Vagina (tissue), 2 donors: ENCODE measurements at places on chromosomes 11 and 22.
A peak's percentile ranks its signal among the peaks of the same experiment; 100 is the strongest.

GRCh38 chr11:44071157-44071556, 5.1 kb downstream of the ACCS start:
- H3K27ac ChIP-seq, result no peak overlapping the region
- H3K27me3 ChIP-seq, result no peaks in the 10 kb centered on the region
- no peaks in the 10 kb centered on the region for H3K36me3 ChIP-seq

DNA sequence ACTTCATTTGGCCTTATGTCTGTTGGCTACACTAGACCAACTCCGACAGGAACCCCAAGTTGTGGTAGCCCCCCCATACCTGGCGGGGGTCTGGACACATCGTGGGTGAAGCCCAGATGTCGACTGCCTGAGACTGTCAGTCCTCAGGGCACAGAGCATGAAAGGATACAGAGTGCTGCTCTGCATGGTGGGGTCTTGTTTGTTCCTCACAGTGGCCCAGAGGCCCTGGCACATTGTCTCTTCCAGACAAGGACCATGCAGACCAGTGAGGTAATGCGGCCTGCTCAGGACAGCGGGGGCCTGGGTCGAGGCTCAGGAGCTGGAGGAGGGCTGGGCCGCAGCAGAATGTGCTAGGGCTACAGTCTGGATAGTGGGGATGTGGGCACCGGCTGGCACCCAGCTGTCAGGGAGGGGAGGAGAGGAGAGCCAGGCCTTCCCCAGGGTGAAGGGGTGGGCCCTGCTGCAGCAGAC, 14.6 kb downstream of the CAPN5 start:
- no peaks in the 10 kb centered on the region for H3K36me3 ChIP-seq
- H3K27ac ChIP-seq, result no peak overlapping the region
- peaks cover 24% of the 10 kb centered on the region for H3K4me1 ChIP-seq
- no peak for DNase-seq
- no peak overlapping the region for H3K4me3 ChIP-seq

GRCh38 chr11:41836431-41836830, 377.0 kb upstream of the LRRC4C start:
- no peaks in the 10 kb centered on the region for H3K4me1 ChIP-seq
- H3K4me3 ChIP-seq, result no peak overlapping the region
- no peaks in the 10 kb centered on the region for H3K27me3 ChIP-seq
- no peaks in the 10 kb centered on the region for H3K36me3 ChIP-seq
- no peak for DNase-seq

GRCh38 chr11:64989416-64989815, 7.4 kb downstream of the BATF2 start:
- no peak overlapping the region for H3K27ac ChIP-seq
- no peak for DNase-seq
- no peaks in the 10 kb centered on the region for H3K27me3 ChIP-seq

- no peaks in the 10 kb centered on the region for H3K36me3 ChIP-seq
- H3K4me3 ChIP-seq, result no peak overlapping the region
- H3K4me1 ChIP-seq, result peaks cover 33% of the 10 kb centered on the region
- H3K27ac ChIP-seq, result peak overlapping the region; percentile 14
- H3K27me3 ChIP-seq, result no peaks in the 10 kb centered on the region
These were observed 28.7 kb downstream of the RPL3 start for GRCh38 chr22:39290724-39291161.

DNA sequence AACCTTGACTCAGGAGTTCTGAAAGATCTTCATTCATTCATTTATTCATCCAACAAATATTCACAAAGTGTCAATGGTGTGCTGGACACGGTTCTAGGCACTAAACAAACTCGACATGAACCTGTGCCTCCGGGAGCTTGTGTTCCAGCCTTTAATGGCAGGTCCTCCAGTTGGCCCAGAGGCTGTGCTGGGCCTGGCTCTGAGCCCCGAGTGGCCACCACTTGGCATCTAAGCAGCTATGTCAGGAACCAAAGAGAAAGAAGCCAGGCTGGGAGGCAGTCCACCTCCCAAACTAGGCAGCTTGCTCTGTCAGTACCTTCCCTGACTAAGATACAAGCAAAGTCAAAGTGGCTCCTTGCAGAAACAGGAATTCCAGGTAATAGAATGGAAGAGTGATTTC, 233.6 kb downstream of the BUD13 start:
- H3K27me3 ChIP-seq, result no peaks in the 10 kb centered on the region
- H3K36me3 ChIP-seq, result no peaks in the 10 kb centered on the region
- no peak overlapping the region for H3K4me3 ChIP-seq

DNA sequence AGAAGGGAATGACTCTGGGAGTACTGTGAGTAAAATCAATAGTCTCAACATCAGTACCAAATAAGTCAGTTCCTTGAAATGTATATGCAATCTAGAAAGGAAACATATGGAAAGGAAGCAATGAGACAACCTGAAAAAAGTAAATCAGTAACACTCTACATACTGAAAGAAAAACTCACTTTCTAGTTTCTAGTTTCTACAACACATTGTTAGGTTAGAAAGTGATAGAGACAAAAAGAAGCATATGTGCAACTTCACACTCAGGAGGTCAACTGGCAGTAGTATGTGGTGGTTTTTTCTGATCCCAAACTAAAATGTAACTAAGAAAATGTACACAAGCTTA, 156.5 kb upstream of the SOX6 start:
- H3K4me1 ChIP-seq, result no peaks in the 10 kb centered on the region
- DNase-seq, result no peak
- H3K4me3 ChIP-seq, result no peak overlapping the region
- no peak overlapping the region for H3K27ac ChIP-seq

- no peaks in the 10 kb centered on the region for H3K27me3 ChIP-seq
- no peaks in the 10 kb centered on the region for H3K36me3 ChIP-seq
- H3K4me3 ChIP-seq, result no peak overlapping the region
These were observed 42.9 kb upstream of the DAGLA start for GRCh38 chr11:61637277-61637676.

- no peaks in the 10 kb centered on the region for H3K27me3 ChIP-seq
- H3K36me3 ChIP-seq, result no peaks in the 10 kb centered on the region
- peak overlapping the region; percentile 53 for H3K27ac ChIP-seq
- DNase-seq, result no peak
- H3K4me1 ChIP-seq, result peaks cover 70% of the 10 kb centered on the region
These were observed 70.6 kb upstream of the ATXN10 start for GRCh38 chr22:45600790-45601730.

- no peaks in the 10 kb centered on the region for H3K36me3 ChIP-seq
- peaks cover 9% of the 10 kb centered on the region for H3K4me1 ChIP-seq
- no peaks in the 10 kb centered on the region for H3K27me3 ChIP-seq
These were observed 37.7 kb upstream of the BLID start for GRCh38 chr11:122153746-122154145.

- no peaks in the 10 kb centered on the region for H3K36me3 ChIP-seq
- no peak overlapping the region for H3K27ac ChIP-seq
- H3K4me3 ChIP-seq, result no peak overlapping the region
- peaks cover 6% of the 10 kb centered on the region for H3K4me1 ChIP-seq
These were observed 50.5 kb upstream of the ZBED5 start for GRCh38 chr11:10908215-10908951.

DNA sequence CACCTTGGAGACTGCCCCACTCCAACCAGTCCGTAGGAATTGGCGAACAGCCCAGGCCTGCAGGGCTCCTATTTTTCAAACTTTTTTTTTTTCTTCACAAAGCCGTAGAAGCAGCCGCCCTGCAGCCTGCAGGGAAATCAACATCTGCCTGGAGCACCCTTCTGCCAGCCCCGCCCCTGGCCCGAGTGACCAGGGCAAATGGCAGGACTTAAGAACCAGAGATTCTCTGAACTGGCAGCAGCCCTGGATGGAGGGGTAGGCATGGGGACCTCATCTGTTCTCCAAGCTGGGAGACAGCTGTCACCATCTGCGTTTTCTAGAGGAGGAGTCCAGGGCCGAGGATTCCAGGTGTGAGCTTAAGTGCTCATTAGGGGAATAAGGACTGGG, 5.6 kb downstream of the SCN2B start:
- H3K4me3 ChIP-seq, result no peak overlapping the region
- H3K36me3 ChIP-seq, result no peaks in the 10 kb centered on the region

GRCh38 chr11:63931045-63931444, 7.8 kb upstream of the NAA40 start:
- no peaks in the 10 kb centered on the region for H3K27me3 ChIP-seq
- H3K36me3 ChIP-seq, result no peaks in the 10 kb centered on the region
- no peak overlapping the region for H3K4me3 ChIP-seq
- no peak for DNase-seq

- peaks cover 5% of the 10 kb centered on the region for H3K36me3 ChIP-seq
- H3K27me3 ChIP-seq, result no peaks in the 10 kb centered on the region
- no peak overlapping the region for H3K4me3 ChIP-seq
- H3K4me1 ChIP-seq, result peaks cover 37% of the 10 kb centered on the region
- no peak for DNase-seq
These were observed 5.0 kb downstream of the COX8A start for GRCh38 chr11:63979426-63979825.

DNA sequence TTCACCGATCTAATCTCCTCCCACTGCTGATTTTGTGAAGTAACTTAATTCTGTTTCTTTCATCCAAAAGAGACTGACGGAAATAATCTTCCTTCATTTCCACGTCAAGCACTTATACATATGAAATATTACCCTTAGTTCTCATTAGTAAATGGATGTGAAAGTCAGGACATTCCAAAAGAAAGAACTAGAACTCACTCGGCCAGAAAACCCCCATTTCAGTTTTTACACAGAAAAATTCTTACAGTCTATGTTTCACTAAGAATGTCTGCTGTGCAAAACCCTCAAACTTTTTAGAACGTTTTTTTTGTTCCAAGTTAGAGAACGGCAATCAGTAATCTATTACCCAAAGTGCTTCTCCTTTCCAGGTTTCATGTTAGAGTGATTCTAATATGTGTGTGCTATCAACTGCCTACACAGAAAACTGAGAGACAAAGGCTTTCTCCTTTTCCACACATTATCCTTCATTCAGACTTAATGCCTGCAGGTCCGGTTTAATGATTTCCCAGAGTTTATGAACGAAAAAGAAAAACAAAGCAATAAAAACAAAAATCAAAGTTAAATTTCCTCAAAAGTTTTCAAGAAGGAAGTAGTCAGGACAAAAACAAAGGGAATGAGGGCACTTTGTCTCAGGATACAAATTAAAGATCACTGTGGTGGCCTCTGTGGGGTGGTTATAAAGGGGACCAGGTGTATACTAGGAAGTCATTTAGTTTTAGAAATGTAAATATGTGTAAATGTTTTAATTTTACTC, 11.3 kb upstream of the SESN3 start:
- no peak for DNase-seq
- no peaks in the 10 kb centered on the region for H3K4me1 ChIP-seq
- no peak overlapping the region for H3K27ac ChIP-seq
- no peaks in the 10 kb centered on the region for H3K27me3 ChIP-seq
- H3K4me3 ChIP-seq, result no peak overlapping the region

GRCh38 chr22:27663812-27664211, 137.7 kb downstream of the MN1 start:
- H3K27ac ChIP-seq, result no peak overlapping the region
- H3K27me3 ChIP-seq, result no peaks in the 10 kb centered on the region
- no peaks in the 10 kb centered on the region for H3K36me3 ChIP-seq
- DNase-seq, result no peak
- H3K4me1 ChIP-seq, result peaks cover 16% of the 10 kb centered on the region

DNA sequence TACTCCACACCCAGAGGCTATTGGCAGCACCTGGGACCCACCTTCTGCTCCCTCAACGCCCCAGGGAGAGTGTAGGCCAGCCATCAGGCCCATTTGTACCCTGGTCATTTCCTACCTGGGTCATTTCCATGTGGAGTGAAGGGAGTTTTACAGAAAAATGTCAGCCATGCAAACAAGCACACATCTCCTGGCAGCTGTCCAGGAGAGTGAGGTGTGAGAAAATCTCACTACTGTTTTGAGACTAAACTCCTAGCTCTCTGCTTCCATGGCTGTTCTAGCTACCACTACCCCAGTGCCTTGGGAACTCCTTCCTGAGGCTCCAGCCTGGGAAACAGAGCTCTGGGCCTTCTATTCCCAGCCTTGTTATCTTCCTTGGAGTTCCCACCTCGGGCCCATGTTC, 2.8 kb upstream of the TMPRSS13 start:
- H3K4me1 ChIP-seq, result peaks cover 8% of the 10 kb centered on the region
- H3K27me3 ChIP-seq, result no peaks in the 10 kb centered on the region
- H3K4me3 ChIP-seq, result no peak overlapping the region
- no peak for DNase-seq
- H3K27ac ChIP-seq, result no peak overlapping the region
- no peaks in the 10 kb centered on the region for H3K36me3 ChIP-seq

DNA sequence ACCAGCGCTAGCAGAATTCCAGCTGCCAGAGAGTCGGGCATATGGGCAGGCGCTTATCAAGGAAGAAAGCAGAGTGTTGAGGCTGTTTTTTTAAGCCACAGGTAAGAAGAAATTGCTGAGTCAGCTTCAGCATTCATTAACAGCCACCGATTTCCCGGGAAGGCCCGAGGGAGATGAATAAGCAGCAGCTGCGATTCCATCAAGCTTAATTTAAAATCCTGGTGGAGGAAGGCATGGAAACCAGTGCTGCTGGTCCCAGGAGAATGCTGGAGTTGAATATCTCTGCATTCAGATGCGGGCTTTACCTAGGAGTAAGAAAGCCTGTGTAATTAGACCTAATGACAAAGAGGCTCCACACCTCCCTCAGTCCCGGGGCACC, 168.8 kb downstream of the BRD1 start:
- no peaks in the 10 kb centered on the region for H3K36me3 ChIP-seq
- H3K4me1 ChIP-seq, result no peaks in the 10 kb centered on the region
- H3K27me3 ChIP-seq, result no peaks in the 10 kb centered on the region
- no peak overlapping the region for H3K4me3 ChIP-seq
- no peak for DNase-seq

GRCh38 chr22:34851918-34852662, 213.9 kb upstream of the ISX start:
- no peaks in the 10 kb centered on the region for H3K36me3 ChIP-seq
- no peak for DNase-seq
- no peak overlapping the region for H3K27ac ChIP-seq
- H3K4me1 ChIP-seq, result no peaks in the 10 kb centered on the region
- H3K4me3 ChIP-seq, result no peak overlapping the region
